Astrocyte of the hippocampus (primary cell): ENCODE measurements at places on chromosomes 1 and 21.

DNA sequence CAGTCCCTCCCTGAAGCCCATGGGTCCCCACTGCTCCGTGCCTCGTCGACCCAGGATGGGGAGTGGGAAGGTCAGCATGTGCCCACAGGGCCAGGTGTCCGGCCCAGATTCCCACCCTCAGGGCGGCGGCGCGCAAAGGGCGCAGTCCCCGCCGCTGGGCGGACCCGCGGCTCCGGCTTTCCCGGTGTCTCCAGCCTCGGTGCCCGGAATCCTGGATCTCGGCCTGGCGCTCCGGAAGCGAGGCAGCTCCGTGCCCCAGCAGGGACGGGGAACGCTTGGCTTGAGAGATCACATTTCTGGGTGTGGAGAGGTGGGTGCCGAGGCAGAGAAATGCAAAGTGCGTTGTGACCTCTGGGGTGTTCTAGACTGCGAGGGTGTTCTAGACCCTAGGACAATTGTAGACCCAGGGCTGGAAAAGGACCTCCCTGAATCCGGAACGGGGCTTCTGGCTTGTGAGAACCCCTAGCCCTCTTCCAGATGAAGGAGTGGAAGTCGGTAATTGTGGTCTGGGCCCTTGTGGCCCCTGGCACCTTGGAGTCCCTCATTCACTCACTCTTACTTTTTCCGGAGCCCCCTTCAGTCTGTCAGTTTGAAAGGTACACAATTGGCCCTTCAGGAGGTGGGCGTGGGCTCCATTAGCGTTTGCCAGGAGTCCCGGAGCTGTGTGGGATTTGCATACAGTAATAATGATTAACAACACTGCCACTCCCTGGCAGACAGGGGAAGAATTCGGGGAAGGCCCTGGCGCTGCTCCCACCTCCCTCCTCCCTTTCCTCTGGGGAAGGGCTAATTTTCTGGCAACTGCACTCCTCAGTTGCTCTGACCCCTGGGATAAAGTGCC, 1.6 kb upstream of the KCND3 start:
- DNase-seq: peak; percentile 81

DNA sequence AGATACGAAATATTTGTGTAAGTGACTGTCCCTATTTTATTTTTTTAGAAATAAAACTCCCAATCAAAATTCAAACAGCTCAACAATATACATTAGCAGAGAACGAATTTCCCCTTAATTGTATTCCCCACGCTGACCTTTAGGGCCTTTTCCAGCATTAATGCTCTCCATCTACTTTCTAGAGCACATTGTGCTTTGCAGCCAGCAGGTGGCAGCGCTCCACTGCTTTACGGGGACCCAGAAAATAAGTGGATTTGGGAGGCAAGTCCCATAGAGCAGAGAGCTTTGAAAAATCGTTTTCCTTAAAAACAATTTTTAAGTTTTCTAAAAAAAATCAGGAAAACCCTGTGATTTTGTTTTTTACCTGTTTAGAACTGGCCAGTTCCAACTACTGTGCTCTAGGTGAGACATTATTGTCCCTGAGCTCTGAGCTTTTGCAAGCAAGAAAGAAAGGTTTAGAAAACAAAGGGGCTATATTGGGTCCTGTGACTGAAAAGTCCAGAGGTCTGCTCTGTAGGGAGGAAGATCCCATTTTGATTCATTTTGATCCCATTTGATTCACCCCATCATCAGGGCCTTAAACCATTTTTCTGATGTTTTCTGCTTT, 144.4 kb upstream of the ZNF644 start:
- DNase-seq: peak; percentile 77

GRCh38 chr1:215243345-215244054, 161.0 kb downstream of the KCNK2 start:
- DNase-seq: peak; percentile 13

DNA sequence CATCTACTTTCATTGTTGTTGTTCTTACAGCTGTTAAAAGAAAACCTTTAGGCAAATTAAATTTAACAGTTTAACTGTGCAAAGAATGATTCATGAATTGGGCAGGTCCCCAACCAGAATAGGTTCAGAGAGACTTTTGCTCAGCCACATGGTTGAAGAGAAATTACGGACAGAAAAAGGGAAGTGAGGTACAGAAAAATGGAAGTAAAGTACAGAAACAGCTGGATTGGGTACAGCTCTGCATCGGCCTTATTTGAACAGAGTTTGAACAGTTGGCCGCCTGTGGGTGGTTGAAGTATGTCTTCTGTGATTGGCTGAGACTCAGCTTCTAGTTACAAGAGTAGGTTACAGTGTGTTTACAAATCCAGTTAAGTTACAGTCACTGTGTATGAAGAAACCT, 210.1 kb downstream of the FGGY start:
- no peak for DNase-seq

- no peak for DNase-seq
Observed at GRCh38 chr1:10745886-10746455, 50.5 kb downstream of the CASZ1 start.

DNA sequence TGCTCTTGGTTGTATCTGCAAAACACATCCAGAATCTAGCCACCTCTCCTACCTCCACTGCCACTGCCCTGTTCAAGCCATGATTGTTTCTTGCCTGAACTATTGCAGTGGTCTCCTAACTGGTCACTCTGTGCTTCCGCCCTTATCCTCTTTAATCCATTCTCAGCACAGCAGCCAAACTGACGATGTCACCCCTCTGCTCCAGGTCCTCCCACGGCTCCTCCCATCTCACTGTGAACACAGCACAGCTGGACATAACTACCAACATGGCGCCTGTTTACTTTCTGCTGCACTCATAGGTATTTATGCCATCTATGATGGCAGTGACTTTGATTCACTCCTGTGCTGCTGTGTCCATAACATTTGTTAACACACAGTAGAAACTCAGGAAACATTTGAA, 406.7 kb downstream of the DISC1 start:
- no peak for DNase-seq
